Cardiac fibroblast (primary cell): ENCODE measurements at places on chromosomes 11 and 22.

DNA sequence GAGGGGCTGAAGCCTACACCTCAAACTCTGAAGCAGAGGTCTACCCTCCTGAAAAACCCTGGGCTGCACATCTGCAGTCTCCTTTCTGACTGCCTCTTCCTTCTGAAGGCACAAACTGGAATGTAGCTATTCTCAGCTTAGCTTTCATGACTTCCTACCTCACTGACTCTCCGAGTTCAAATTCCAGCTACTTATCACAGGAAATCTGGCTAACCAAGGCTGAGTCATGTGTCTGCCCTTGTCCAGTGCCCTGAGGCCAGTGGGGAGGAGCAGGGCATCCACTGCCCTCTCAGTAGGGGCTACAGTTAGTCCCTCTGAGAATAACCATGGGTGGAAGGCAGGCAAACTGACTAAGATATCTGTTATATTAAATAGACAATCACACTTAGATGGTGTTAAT is 29.2 kb downstream of the PDGFD start:
- peak; percentile 26 for DNase-seq

DNA sequence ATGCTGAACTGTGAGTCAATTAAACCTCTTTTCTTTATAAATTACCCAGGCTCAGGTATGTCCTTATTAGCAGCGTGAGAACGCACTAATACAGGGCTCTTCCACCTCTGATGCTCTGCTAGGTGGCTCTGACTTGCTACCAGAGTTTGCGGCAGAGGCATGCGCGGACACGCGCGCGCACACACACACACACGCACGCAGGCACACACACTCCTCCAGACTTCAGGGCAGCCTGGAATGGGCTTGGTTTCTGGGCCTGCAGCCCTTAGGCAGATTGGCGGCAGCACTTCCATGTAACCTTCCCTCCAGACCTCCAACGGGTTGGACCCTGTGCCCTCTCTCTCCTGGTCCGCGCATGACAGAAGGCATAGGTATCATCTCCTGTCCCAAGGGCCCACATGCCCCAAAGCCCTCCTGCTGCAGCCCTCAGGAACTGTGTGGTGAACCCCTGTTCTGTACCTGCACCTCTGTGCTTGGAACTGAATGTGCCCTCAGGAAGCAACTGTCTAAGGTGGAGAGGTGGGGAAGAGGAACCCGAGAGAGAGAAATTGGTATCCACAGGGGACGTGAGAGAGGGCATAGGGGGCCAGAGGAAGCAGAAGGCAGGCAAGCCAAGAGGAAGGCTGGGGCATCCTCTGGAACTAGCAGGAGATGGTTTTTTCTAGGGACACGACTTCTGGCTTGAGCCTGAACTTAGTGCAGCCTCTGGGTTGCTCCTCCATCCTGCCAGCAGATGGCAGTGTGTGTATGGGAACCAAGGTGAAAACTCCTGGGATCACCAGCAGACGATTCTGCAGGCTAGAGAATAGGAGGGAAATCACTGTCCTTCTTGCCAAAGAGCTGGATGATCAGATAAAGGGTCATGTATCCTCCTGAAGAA is 23.4 kb upstream of the RIC3 start:
- DNase-seq = peak; percentile 78

- peak; percentile 20 for DNase-seq
Observed at GRCh38 chr11:24760681-24761080, 263.8 kb downstream of the LUZP2 start.

GRCh38 chr11:12287009-12287373 is 90.4 kb upstream of the PARVA start:
- DNase-seq = peak; percentile 96

- DNase-seq = peak; percentile 11
Observed at GRCh38 chr11:31995525-31996094, 95.3 kb upstream of the RCN1 start.

DNA sequence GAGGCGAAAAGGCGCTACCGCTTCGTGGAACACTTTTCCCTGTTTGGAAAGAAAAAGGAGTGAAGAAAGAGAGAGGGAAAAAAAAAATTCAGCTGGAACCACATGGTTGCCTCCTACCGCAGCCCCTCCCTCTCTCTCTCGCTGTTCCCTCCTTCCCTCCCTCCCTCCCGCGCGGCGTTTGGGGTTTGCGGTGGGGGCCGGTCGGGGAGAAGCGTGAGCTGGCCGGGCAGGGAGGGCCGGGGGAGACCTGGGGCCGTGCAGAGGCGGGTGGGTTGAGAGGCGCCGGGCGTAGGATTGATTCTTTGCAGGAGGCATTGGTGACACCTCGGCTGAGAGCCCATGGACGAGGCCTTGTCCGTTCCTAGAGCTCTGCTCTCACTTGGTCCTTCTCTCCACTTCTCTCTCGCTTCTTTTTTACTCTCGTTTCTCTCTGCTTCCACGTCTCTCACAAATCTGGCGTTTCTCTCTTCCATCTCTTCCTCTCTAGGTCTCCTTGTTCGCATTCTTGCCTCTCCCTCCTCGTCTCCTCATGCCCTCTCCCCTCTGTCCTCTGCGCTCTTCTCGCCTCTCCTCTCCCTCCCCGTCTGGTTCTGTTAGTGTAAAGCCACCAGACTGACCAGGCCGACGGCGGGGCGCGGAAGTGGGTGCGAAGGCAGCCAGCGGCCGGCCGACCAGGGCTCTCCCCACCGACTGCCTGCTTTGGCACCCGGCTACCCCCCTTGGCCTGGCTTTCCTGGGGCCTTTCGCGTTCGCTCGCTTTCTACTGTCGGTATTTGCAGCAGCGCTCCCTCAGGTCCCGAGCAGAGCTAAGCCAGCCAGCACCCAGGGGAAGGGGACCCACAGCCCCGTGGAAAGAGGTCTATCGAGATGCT is at the start of gene CLMP:
TSS of gene CLMP (minus strand) at position 61 of the 872 bp plus-strand sequence. CDS start 308 bp downstream, outside the sequence.
- DNase-seq = peak; percentile 77

- no peak for DNase-seq
Observed at GRCh38 chr11:80562523-80563125, 1121.8 kb upstream of the TENM4 start.

DNA sequence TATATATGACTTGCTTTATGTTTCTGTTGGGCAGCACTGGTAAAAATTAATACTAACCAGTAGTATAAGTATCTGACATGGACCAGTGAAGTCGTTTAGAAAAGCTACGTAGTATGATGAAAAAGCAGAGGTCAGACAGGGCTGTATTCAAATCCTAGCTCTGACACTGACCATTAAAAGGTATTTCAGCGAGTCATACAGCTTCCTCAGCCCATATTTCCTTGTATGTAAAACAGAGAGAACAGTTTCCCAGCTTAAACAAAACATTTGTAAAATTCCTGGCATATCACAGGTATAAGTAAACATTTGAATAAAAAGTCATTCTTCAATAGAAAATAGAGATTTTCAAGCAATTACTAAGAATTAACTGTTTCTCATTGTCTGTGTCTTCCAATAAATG is 4.2 kb downstream of the NOX4 start:
- peak; percentile 66 for DNase-seq

DNA sequence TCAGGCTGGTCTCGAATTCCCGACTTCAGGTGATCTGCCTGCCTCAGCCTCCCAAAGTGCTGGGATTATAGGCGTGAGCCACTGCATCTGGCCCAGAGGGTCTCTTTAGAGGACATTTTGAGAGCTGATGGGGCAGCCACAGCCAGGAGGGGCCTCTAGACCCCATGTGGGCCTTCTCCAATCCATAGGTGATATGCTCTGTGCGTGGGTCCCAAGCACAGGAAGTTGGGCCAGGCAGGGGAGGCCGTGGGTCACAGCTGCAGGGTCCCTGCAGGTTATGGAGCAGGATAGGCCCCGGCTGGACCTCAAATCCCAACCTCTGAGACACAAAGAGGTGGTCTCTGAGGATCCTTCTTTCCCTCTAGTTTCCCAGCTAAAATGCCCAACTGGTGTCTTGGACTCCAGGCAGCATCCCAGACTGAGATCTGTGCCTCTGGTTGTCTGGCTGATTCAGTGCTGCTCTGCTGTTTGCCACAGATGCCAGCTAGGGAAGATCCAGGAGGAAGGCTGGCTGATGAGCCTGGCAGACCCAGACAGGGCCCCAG is 1.5 kb downstream of the LRRC75B start:
- DNase-seq = no peak

GRCh38 chr11:35393098-35393497 is 26.3 kb downstream of the SLC1A2 start:
- DNase-seq = no peak

DNA sequence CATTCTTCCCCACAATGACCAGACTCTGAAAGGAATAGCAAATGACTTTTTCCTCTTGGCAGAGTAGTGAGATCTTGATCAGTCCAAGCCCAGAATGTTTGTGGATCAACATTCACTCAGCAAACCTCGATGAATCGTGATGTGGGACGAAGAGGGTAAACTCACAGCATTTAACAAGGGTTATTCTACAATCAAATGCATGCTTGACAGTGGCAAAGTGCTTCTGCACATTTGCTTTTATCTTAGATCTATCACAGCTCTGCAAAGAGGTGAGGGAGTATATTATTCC is 31.8 kb downstream of the TMPRSS5 start:
- DNase-seq = no peak

- DNase-seq = no peak
Observed at GRCh38 chr22:44172370-44173108, 8.2 kb upstream of the PARVG start.

- DNase-seq = no peak
Observed at GRCh38 chr11:76524461-76524860, 79.6 kb downstream of the EMSY start.

DNA sequence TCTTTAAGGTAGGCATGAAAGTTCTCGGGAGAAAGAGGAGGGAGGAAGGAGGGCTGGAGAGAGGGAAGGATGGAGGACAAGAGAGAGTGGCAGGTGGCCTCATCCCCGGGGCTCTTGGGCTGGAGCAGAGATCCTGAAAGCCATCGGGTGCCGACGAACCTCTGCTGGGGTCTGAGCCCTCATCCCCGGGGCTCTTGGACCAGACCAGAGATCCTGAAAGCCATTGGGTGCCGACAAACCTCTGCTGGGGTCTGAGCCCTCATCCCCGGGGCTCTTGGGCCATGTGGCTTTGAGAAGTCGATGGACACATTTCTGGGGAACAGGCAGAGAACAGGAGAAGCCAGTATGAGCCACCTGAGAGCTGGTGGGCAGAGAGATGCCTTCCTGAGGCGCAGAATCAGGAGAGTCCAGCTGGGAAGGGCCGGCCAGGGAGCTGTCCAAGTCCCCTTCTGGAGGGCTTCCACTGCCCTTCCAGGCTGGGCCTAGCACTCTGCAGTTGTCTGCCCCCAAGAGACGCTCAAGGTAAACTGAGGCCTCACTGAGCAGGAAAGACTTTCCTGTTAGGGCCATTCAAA is 1398.1 kb downstream of the BRD1 start:
- no peak for DNase-seq

DNA sequence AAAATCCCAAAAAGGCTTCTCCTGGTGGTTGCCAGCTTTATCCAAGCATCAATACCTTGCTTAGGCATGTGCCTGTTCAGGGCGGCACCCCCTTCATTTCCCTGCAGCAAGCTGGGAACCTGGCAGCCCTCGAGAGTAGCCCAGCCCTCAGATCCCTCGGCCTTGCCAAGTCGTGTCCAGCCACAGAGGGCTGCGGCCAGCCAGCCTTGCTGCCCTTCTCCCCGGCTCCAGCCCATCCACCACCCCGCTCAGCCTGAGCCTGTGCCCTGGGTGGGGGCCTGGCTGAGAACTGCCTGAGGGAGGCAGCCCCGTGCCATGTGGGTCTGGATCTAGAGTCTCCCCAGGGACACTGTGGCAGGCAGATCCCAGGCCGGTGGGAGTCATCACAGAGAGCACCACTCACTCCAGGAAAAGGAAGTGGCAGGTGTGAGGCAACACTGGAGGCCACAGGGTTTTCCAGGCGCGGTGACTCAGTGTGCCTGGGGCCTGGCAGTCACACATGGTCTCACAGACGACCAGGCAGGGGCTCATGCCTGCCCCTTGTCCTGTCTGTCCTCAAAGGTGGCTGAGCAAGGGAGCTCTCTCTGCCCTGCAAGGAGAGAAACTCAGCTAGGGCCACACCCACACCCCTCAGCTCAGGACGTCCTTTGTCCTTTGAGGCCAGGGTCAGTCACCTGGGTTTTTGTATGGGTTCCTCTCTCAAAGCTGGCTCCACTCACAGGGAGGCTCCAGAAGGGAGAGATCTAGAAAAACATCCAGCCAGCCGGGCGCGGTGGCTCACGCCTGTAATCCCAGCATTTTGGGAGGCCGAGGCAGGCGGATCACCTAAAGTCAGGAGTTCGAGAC is 12.2 kb upstream of the CDC42BPG start:
- DNase-seq = peak; percentile 94

GRCh38 chr22:35632935-35633334 is 15.3 kb upstream of the APOL6 start:
- no peak for DNase-seq

DNA sequence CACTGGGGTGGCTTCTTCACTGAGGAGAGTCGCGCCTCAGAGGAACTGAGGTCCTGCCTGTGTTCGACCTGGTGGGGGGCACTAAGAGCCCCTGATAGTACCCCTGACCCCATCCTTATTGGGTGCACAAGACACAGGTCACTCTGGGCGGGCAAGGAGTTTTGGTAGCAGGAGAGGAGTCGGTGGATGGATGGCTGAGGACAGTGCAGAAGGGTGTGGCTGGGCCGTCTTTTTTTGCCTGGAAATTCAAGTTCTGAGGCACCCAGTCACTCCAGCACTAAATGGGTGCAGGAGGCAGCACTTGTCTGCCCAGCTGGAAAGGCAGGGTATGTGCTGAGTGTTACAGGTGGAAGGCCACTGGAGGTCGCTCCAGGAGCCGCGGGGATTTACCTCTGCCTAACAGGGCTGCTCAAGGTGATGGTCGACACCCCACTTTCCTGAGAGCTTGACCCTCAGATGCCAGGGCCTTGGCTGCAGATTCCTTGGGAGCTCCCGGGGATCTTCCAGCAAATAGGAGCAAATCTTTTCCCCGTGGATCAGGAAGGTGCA is 960 bp downstream of the TSSC4 start:
- no peak for DNase-seq
